IPS DF 19.7 (cell line): ENCODE measurements at places on chromosomes 5 and 9.

DNA sequence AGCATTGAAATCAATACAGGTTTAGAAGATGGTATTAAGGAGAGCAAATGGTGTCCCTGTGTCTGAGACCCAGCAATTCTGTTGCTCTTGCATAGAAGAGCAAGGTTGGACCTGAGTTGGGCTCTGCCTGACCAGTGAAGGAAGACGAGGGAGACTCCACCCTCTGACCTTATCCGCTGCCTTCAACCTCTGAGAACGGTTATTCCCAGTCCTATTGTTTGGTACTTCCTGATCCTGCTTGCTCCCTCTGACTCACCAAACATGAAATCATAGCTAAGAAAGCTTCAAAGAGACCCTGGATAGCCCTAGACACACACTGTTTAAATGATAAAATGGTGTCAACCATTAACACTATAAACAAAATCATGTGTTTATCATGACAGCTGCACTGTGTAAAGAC is 218.5 kb downstream of the PLK2 start:
- no peak for DNase-seq

DNA sequence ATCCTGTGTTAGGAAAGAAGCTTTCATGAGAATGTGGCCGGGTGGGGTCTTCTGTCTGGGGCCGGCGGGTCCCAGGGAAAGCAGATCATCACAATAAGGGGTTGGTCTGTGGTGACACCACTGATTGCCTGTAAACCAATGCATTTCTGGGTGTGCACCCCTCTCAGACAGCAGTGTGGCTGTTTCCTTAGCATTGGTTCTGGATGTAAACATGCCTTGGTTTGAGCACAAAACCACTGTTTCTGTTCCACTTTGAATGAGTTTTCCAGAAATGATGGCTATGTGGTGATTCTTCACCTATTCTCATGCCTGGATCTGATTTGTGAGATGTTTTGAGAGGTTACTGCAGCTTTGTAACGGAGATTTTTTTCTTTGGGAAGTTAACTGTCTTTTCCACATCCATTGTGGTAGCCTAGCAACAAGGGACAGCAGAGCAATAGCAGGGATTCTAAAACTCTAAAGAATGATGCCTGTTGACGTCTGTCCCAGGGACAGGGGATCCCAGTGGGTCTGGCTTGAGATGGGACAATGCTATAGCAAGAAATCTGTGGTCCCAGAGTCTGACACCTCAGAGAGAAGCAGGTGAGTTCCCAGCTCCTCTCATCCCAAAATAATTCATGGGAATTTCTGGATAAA is at the start of gene CCDC192:
Gene CCDC192, plus strand, starts transcription at position 466 of the 636 bp plus-strand sequence. Its CDS starts 55 bp downstream, at position 521.
- DNase-seq: no peak

DNA sequence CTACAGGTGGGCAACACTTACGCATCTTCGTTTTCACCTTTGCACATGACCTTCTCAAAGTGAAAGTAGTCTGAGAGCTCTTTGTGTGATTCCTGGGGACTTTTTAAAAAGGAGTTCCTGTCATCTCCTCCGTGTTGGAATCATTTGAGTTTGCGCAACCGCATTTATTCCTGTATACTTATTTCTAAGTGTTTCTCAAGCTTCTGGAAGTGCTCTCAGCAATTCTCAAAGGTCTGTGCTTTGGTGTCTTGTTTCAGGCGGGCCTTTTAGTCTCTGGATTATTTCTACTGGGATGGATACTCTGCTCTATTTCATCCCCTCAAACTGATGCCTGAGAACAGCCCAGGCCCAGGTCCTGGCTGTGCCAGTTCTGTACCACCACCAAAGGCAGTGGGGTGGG is 226.5 kb upstream of the TUT7 start:
- DNase-seq: no peak

- no peak for DNase-seq
These were observed 14.6 kb upstream of the PCDHAC2 start for GRCh38 chr5:140951636-140952035.

DNA sequence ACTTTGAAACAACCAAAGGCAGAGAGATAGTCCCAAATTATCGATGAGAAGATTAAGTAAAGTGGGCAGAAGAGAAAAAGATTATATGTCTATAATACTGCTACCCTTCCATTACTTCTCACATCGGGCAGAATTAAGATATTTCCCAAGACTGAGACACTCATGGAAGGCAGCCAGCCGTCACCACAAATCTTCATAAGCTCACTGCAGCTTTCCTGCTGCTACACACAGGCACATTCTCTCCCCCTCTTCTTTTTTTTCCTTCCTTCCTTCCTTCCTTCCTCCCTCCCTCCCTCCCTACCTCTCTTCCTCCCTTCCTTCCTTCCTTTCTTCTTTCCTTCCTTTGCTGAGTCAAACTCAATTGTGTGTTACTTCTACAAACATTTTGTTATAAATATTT is 58.7 kb upstream of the SPATA31C2 start:
- DNase-seq: no peak

GRCh38 chr9:35736201-35736633 is 3.8 kb downstream of the CREB3 start:
- DNase-seq: no peak

DNA sequence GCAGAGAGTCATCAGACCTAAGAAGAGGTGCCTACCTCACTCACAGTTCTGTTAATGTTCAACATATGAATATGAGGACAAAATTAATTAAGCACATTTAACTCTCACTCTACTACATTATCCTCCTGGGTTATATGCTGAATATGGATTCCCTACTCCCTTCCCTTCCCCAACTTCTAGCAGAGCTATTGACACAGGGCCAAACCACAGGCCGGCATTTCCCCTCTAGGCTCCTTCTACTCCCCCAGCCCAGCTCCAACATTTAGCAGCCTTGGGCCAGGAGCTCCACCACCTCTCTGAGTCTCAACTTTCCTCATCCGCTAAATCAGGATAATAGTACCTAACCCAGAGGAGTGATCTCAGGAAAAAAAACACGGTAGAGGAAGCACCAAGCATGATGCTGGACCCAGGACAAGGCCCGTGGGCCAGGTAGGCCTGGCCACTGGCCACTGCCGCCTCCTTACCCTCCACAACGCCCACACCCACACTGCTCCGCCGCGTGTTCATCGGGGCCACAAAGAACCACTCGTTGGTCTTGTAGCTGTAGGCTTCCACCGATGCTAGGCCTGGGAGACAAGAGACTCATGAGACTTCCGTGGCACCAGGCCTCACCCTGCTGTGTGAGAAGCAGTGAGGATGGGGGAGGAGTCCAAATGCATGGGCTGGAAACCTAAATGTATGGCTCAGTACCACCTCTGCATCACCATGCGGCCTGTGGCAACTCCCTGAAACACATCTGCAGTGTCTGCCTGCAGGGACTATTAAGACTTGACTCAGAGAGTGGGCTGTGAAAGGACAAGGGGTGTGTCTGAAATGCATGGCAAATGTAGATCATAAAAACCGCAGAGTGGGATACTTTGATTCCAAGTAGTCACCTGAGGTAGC is 98.8 kb downstream of the KLHL3 start:
- DNase-seq: no peak

- no peak for DNase-seq
These were observed 302.6 kb downstream of the ARHGEF28 start for GRCh38 chr5:73928476-73929070.

- DNase-seq: no peak
These were observed 15.7 kb downstream of the RGS3 start for GRCh38 chr9:113479174-113479621.

DNA sequence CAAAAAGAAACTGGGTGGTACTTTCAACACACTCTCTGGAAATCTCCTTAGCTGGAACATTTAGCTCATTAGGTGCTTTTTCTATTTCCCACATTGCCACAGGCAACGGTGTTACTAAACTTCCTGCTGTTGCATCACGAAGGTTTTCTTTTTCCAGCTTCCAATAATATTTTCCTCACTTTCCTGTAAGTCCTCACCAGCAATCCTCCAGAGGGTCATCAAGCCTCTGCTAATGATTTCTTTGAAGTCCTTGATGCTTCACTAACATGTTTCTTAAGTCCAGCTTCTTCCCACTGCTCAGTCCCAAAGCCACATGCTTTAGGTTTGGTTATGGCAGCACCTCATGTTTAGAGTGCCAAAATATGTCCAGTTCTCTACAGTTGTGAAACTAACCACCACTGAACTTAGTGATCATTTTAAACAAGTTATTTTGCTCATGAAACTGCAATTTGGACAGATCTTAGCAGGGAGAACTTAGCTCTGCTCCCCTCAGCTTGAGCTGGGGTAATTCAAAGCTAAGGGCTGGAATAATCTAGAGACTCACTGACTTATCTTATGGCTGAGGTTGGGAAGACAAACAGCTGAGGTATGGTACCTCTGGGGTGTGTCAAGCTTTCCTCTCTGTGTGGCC is 39.9 kb upstream of the RETREG1 start:
- DNase-seq: no peak

GRCh38 chr5:138743484-138743883 is 9.7 kb upstream of the CTNNA1 start:
- DNase-seq: no peak

GRCh38 chr9:131621551-131622358 is 76.4 kb downstream of the PRRT1B start:
- DNase-seq: no peak

DNA sequence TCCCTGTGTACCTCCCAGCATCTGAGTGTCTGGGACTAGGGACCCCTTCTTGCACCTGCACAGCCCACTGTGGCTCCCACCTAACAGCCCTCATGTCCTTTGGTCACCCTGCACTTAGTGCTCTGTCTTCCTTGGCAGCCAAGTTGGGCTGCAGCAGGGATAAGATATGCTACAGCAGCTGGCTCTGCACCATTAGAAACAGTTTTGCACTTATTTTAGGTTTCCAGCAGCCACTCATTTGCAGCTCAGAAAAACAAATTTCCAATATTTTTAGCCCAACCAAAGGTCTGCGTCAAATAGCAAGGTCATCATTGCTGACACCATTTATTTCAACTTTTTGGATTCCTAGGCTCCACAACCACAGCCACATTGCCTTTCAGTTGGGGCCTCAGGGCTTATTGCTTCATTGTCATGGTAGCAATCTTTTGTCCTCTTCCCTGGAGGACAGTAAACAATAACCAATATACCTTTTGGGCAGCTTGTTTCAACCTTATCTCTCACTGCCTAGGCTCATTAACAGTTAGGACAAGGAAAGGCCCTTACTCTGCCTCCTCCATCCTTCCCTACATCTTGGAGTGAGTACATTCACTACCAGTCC is 263.9 kb downstream of the COX7C start:
- no peak for DNase-seq

DNA sequence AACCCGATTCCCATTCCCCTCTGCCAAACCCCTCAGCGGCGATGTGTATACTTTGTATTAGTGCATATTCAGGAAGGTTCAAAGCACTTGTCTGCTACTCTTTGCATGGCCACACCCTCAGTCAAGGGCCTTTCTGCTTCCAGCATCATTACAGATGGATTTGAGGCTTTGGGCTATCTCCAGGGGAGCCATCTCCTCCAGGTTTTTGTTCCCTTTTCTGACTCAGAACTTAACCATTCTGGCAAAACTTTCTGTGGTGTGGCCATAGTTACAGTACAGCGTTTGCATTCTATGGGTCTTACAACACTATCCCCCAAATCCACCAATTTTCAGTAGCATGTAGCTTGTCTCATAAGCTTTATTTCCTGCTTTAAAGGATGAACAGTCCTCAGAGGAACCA is 36.0 kb upstream of the SVEP1 start:
- DNase-seq: no peak

GRCh38 chr5:158413122-158413680 is 554.3 kb upstream of the CLINT1 start:
- DNase-seq: no peak

DNA sequence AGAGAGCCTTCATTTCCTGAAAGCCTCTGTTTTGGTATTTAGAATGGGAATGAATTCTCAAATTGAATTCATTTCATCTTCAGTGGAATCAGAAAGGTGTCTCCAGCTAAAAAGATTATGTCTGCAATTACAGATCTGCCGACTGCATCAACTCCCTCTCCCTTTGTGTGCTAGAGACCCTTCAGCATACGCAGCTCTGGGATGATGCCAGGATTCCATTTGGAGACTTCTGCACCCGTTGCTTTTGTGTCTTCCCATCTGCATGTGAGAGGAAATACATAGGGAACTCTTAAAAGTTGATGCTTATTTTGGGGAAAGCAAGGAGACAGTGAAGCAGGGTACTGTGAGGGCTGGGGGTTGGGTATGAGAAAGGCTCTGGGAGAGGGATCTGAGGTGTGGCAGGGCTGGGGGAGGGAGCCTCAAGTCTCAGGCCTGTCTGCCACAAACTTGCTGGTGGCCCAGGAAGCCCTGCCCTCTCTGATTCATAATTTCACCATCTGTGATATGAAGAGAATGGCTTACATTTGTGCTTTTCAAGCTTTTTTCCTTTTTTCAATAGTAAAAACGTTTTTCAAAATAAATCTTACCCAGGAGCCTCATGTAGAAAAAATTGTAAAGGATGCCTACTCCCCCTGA is 89.7 kb upstream of the SAP30L start:
- no peak for DNase-seq

- DNase-seq: no peak
These were observed 37.2 kb upstream of the SMIM32 start for GRCh38 chr5:136230176-136230575.

DNA sequence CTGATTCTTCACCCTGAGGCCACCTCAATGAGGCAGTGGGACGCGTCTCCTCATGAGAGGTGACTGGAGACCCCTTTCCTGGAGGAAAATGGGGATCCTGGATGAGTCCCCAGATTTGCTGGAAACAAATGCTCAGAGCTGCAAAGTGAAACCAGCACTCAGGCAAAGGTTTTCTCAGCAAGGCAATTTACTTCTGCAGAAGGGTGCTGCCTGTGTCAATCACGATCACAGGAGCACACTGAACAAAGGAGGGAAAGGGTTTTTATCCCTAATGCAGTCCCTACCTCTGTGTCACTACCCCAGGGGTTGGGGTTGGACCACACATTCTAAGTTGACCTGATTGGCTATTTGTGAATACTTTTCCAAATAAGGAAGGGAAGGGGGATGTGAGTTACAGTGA is 69.9 kb upstream of the CDK20 start:
- DNase-seq: no peak

DNA sequence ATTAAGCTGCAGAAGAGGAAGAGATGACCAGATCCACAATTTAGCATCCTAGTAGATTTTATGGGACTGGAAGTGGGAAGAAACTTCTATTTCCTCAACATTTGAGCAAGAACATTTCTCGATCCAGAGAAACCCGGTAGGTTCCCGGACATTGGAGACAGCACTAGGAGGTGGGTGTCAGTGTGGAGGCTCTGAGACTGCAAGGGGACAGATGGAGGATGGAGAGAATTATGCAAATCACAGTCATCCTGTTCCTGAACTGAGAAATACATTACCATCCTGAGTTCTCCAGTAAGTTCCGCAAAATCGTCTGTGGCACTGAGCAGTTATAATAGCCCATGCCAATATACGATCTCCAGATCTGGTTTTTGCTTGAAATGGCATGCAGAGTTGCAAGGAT is 25.6 kb downstream of the GLDC start:
- DNase-seq: no peak
